ENCODE measurements at places on chromosomes 3 and 15. TPM values are rescaled to one million over a fixed set of nuclear protein-coding genes. Genes with fewer than 3 reads are reported as not detected.

GRCh38 chr3:9074079-9074478, 110.8 kb upstream of the RAD18 start:
- no peak for DNase-seq
- H3K36me3 ChIP-seq = no peaks in the 10 kb centered on the region
- no peaks in the 10 kb centered on the region for H3K27me3 ChIP-seq
- no peak overlapping the region for H3K4me3 ChIP-seq

DNA sequence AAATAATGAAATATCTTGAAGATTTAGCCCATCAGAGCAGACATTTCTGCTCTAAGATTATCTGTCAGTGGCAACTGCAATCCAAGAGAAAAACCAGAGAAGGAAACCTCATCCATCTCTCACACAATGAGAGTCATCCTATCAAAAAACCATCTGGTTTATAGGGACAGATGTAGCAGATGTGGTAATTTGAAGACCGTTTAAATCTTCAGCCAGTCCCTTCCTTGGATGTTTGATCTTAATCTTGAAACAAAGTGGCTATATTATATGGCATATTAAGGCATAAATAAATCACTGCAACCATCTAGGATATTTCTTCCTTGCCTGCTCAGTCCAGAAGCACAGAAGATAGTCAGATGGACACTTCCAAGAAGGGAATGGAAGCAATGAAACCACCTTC, 305.3 kb downstream of the MAGI1 start:
- no peaks in the 10 kb centered on the region for H3K36me3 ChIP-seq
- H3K27me3 ChIP-seq = no peaks in the 10 kb centered on the region
- H3K4me1 ChIP-seq = no peaks in the 10 kb centered on the region

DNA sequence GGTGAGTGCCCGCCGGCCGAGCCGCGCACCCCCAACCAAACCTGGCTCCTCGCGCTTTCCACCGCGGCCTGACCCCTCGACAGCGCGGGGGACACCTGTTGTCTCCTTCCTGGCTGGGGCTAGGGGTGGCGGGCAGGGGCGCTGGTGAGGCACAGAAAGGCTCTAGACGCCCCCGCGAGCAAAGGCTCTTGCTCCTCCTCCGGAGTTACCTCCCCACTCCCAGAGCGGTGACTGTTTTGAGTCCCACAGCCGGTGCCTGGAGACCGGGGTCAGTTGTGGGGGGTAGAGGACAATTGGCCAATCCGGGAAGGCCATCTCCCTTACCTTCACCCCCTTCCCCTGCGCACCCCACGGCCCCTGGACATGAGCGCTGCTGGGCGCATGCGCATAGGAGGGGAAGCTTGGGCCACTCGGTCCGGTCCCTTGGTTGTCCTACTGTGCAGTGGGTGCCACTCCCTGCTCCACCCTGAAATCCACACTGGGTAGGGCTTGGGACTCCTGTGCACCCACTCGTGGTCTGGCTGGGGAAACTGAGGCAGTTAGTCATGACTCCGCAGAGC, 554 bp downstream of the CHST13 start:
- H3K4me1 ChIP-seq = no peaks in the 10 kb centered on the region
- H3K36me3 ChIP-seq = no peaks in the 10 kb centered on the region
- H3K4me3 ChIP-seq = no peak overlapping the region
- no peaks in the 10 kb centered on the region for H3K27me3 ChIP-seq
- no peak overlapping the region for H3K27ac ChIP-seq

GRCh38 chr3:42122261-42123011, 31.3 kb downstream of the TRAK1 start:
- no peak overlapping the region for H3K4me3 ChIP-seq
- 0 out of 2 replicates have a peak, but pooled peaks cover 16% of the 10 kb centered on the region for H3K36me3 ChIP-seq
- no peak for DNase-seq
- H3K4me1 ChIP-seq = peaks cover 65% of the 10 kb centered on the region
- H3K27ac ChIP-seq = peak overlapping the region; percentile 62
- no peaks in the 10 kb centered on the region for H3K27me3 ChIP-seq

- H3K36me3 ChIP-seq = peaks cover 30% of the 10 kb centered on the region
- H3K27me3 ChIP-seq = no peaks in the 10 kb centered on the region
- DNase-seq = peak; percentile 53
- H3K4me1 ChIP-seq = peaks cover 29% of the 10 kb centered on the region
Observed at GRCh38 chr3:15428539-15428938, 1.1 kb downstream of the EAF1 start.

DNA sequence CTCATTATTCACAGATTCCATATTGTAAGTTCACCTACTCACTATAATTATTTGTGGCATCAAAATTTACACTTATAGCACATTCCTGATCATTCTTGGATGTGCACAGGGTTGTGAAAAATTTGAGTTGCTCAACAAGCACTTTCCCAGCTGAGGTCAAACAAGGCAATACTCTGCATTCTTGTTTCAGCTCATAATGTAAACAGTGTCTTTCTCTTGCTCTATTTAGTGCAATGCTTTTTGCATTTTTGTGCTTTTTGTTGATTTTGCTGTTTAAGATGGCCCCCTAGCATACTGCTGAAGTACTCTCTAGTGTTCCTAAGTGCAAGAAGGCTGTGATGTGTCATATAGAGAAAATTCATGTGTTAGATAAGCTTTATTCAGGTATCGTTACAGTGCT, 66.7 kb upstream of the TNIK start:
- H3K27me3 ChIP-seq = no peaks in the 10 kb centered on the region
- H3K4me1 ChIP-seq = no peaks in the 10 kb centered on the region
- no peak overlapping the region for H3K4me3 ChIP-seq
- H3K27ac ChIP-seq = no peak overlapping the region
- H3K36me3 ChIP-seq = no peaks in the 10 kb centered on the region

- peak; percentile 97 for DNase-seq
- no peaks in the 10 kb centered on the region for H3K36me3 ChIP-seq
- no peaks in the 10 kb centered on the region for H3K27me3 ChIP-seq
- peaks cover 4% of the 10 kb centered on the region for H3K4me1 ChIP-seq
Observed at GRCh38 chr3:46488735-46489361, 8.9 kb upstream of the RTP3 start.

- H3K4me3 ChIP-seq = no peak overlapping the region
- no peaks in the 10 kb centered on the region for H3K36me3 ChIP-seq
- DNase-seq = no peak
- peaks cover 5% of the 10 kb centered on the region for H3K4me1 ChIP-seq
Observed at GRCh38 chr3:140924097-140924873, 17.4 kb upstream of the SLC25A36 start.

DNA sequence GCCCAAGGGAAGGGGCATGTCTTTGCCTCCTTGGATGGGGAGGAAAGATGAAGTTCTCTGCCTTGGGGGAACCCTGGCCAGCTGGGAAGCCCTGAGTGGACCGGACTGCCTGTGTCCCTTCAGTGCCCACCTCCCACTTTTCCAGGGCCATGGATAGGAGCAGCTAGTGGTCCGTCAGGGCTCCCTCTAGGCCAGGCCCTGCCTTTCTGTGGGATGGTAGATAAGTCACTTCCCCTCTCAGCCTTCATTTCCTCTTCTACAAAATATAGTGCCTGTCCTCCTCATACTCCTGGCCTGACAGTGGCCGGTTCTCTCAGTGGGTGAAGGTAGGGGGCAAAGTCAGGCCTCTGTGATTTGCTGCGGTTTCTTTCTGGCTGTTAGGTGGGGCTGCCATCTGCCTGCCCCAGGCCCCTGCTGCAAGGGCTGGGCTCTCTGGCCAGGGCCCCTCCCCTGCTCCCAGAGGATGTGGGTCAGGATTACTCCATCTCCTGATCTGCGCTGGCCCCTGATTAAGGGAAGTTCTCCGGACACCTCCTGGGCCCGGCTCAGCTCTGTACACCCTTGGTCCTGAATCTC, 1.4 kb downstream of the PLEKHO2 start:
- peak overlapping the region; percentile 80 for H3K4me3 ChIP-seq
- H3K27ac ChIP-seq = peak overlapping the region; percentile 53
- H3K36me3 ChIP-seq = no peaks in the 10 kb centered on the region
- peak; percentile 73 for DNase-seq
- H3K27me3 ChIP-seq = no peaks in the 10 kb centered on the region

DNA sequence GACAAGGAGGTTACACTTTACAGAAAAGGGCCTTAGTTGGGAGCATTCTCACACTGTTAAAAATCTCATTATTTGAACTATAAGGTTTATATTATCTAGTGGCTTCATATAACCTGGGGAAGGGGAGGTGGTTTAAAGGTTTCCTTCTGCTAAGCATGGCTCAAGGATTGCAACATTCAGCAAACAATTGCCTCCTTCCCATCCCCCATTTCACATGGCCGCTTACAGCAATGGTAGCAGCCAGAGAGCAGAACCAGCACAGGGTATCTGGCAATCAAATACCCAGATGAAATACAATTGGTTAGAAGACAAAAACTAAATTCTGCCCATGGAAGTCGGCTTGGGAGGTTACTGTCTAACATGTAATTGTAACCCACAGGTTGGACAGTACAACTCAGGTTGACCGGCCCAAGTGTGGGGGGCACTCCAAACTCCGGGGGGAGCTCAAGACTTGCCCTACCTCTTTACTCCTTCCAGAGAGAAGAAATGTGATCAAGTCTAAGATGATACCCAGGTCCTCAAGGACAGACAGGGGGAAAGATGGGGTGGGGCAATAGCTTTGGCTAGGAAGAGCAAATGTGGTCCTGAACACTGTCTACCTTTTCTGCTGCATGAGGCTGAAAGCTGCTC, 15.5 kb downstream of the ETV5 start:
- no peak overlapping the region for H3K4me3 ChIP-seq
- no peaks in the 10 kb centered on the region for H3K36me3 ChIP-seq
- no peak for DNase-seq
- H3K4me1 ChIP-seq = peaks cover 7% of the 10 kb centered on the region
- no peaks in the 10 kb centered on the region for H3K27me3 ChIP-seq

- DNase-seq = peak; percentile 80
- no peak overlapping the region for H3K27ac ChIP-seq
Observed at GRCh38 chr3:10783360-10784351, 32.4 kb upstream of the SLC6A11 start.

- no peak for DNase-seq
- no peaks in the 10 kb centered on the region for H3K27me3 ChIP-seq
- no peak overlapping the region for H3K4me3 ChIP-seq
- H3K36me3 ChIP-seq = no peaks in the 10 kb centered on the region
Observed at GRCh38 chr15:74304431-74304830, 63.0 kb downstream of the CYP11A1 start.

GRCh38 chr15:47196048-47196447, 521.3 kb upstream of the SEMA6D start:
- no peaks in the 10 kb centered on the region for H3K36me3 ChIP-seq
- no peak overlapping the region for H3K27ac ChIP-seq
- no peaks in the 10 kb centered on the region for H3K4me1 ChIP-seq
- H3K4me3 ChIP-seq = no peak overlapping the region
- H3K27me3 ChIP-seq = no peaks in the 10 kb centered on the region
- DNase-seq = peak; percentile 88

GRCh38 chr3:111732252-111732879, 126.7 kb upstream of the PHLDB2 start:
- no peak overlapping the region for H3K4me3 ChIP-seq
- H3K27ac ChIP-seq = peak overlapping the region; percentile 92
- DNase-seq = no peak
- H3K4me1 ChIP-seq = peaks cover 90% of the 10 kb centered on the region
- no peaks in the 10 kb centered on the region for H3K27me3 ChIP-seq

GRCh38 chr3:57281715-57282114, 10.8 kb downstream of the ASB14 start:
- no peaks in the 10 kb centered on the region for H3K4me1 ChIP-seq
- H3K36me3 ChIP-seq = no peaks in the 10 kb centered on the region
- no peak overlapping the region for H3K4me3 ChIP-seq
- H3K27me3 ChIP-seq = no peaks in the 10 kb centered on the region
- no peak overlapping the region for H3K27ac ChIP-seq

GRCh38 chr3:32835961-32836360, 18.2 kb downstream of the TRIM71 start:
- no peak overlapping the region for H3K4me3 ChIP-seq
- H3K36me3 ChIP-seq = no peaks in the 10 kb centered on the region
- H3K4me1 ChIP-seq = no peaks in the 10 kb centered on the region

- no peak for DNase-seq
- H3K4me3 ChIP-seq = no peak overlapping the region
- no peak overlapping the region for H3K27ac ChIP-seq
- 0 out of 2 replicates have a peak, but pooled peaks cover 2% of the 10 kb centered on the region for H3K27me3 ChIP-seq
- no peaks in the 10 kb centered on the region for H3K36me3 ChIP-seq
- H3K4me1 ChIP-seq = no peaks in the 10 kb centered on the region
Observed at GRCh38 chr3:186333256-186333655, 28.8 kb downstream of the DGKG start.

- no peaks in the 10 kb centered on the region for H3K4me1 ChIP-seq
- no peaks in the 10 kb centered on the region for H3K27me3 ChIP-seq
- no peaks in the 10 kb centered on the region for H3K36me3 ChIP-seq
Observed at GRCh38 chr15:25170113-25170731, 215.4 kb downstream of the SNRPN start.

DNA sequence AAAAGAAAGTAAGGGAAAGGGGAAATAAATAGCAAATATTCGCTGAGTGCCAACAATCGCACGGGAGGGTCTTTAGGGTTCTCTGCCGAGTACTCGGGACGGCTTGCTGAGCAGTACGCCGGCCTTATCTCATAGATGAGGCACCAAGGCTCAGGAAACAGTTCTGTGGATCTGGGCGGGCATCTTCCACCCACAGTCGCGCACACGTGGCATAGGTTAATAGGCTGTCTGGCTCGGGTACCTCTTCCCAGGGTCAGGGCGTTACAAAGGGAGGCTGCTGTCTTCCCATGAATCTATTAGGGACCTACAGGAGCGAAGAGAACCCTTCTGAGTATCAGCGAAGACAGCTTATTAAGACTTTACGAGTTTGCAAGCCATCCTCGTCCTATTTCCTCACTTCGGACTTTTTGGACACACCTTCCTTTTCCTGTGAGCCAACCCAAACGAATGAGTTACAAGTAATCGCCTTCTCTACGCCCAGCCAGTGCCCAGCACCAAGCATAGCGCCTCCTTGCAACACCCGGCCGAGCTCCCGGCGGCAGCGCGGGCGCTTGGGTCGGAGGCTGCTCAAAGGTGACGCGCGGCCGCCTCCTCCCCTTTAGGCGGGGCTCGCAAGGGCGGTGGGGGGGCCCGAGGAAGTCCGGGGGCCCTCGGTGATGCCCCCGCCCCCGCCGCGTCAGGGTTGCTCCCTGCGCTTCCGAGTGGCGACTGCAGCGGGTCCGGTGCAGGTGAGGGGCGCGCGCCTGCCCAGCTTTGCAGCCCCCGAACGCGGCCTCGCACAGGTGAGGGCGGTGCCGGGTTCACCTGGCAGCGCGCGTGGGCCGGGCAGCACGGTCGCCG, at the start of gene MCTP2:
TSS of gene MCTP2 (plus strand) at position 679 of the 840 bp plus-strand sequence. CDS start 66,705 bp downstream, outside the sequence.
- H3K4me1 ChIP-seq = peaks cover 69% of the 10 kb centered on the region
- no peaks in the 10 kb centered on the region for H3K36me3 ChIP-seq
- no peaks in the 10 kb centered on the region for H3K27me3 ChIP-seq
- DNase-seq = peak; percentile 95

GRCh38 chr3:170413291-170413690, 5.4 kb upstream of the CLDN11 start:
- no peaks in the 10 kb centered on the region for H3K36me3 ChIP-seq
- H3K4me1 ChIP-seq = no peaks in the 10 kb centered on the region
- peak; percentile 15 for DNase-seq

The MEX3B gene
- total RNA-seq = 0.37 TPM

The LYZL4 gene
- total RNA-seq = not detected

The MNS1 gene
- 4.6 TPM for total RNA-seq

The CYB561D2 gene
- total RNA-seq = 32.5 TPM

The CHRFAM7A gene
- not detected for total RNA-seq

The BCHE gene
- total RNA-seq = 0.11 TPM

The GPR87 gene
- not detected for total RNA-seq

The B3GALNT1 gene
- 5.7 TPM for total RNA-seq

The ISLR2 gene
- total RNA-seq = not detected

The RBP2 gene
- not detected for total RNA-seq

The TGM5 gene
- not detected for total RNA-seq

The HACL1 gene
- total RNA-seq = 52.7 TPM

All from Karpas-422 (cell line).